ENCODE measurements at places on chromosomes 6 and 20. TPM values are rescaled to one million over a fixed set of nuclear protein-coding genes. Genes with fewer than 3 reads are reported as not detected.

DNA sequence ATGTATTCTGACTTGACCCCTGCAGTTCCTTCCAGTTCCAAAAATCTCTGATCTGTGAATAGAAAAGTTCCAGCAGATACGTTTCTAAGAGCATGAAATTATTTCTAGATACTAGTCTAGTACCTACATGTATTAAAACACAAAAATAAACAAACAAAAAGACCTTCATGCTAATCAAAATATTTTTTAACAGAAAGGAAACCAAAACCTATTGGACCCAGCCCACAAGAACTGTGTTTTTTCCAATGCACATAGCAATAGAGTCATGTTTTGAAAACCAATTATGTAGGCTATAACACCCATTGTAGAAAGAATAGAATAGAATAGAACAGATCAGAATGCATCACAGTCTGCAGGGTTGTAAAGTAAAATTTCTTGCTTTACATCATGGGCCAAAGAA is 158.6 kb upstream of the TNFAIP3 start:
- DNase-seq = no peak

- no peak for DNase-seq
Measured at GRCh38 chr20:45085289-45085688, 15.6 kb downstream of the KCNS1 start.

- no peak for DNase-seq
Measured at GRCh38 chr6:39905640-39905975, 28.7 kb downstream of the MOCS1 start.

DNA sequence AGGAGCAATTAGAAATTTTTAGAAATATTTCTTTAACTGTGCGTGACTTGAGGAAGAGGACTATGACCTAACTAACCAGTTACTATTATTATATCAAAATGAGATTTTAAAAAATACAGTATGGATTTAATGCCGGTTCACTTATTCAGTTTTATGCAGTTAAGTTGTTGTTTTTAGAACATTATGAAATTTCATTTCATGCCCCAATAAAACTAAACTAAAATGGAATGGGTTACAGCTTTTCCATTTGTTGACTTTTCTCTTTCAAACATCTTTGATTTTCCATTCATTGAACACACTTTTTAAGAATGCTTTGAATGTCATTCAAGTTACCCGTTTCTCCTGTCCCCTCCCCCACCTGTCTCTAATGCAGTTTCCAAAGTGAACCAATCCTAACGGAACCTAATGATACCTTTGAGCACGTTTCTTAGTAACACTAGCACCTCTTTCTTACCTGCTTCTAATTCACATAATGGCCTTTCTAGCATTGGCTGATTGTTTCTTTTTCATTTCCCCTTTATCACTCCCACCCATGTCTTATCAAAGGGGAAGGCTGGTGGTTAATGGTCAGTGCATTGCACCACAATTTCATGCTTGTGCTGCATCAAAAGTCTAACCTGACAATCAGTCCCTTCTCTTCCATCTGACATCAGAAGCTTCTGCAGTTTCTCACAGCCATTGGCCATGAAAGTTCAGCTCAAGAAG is 262.2 kb upstream of the TAB2 start:
- no peak for DNase-seq

DNA sequence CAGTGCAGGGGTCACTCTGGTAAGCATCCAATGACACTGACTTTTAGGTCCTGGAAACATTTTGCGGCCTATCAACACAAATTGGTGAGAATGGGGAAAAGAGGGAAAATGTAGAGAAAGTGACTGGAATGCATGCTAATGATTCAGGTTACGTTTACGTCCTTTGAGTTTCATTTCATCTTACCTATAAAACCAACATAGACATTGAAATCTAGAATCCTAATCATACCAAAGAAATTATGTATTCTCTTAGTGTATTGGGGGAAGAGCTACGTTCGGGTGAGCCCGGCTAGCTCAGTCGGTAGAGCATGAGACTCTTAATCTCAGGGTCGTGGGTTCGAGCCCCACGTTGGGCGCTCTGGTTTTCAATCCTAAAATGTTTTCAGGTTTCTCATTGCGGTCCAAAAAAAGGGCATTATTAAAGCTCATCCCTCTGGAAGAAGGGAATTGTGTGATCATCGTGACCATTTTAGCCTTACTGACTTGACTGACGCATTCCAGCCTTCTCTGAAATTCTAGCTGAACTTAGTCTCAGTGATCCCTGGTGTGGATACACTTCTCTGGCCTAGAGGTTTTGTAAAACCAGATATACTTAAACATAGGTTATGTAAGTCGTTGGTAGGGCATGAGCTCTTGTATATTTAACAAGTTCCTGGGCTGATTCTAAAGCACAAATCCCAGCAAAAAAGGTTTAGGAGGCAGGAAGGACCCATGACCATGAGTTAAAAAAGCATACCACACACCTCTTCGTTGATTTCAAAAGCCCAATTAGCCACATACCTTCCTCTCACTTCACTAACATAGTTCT is 18.3 kb downstream of the HMGN4 start:
- DNase-seq = peak; percentile 63

DNA sequence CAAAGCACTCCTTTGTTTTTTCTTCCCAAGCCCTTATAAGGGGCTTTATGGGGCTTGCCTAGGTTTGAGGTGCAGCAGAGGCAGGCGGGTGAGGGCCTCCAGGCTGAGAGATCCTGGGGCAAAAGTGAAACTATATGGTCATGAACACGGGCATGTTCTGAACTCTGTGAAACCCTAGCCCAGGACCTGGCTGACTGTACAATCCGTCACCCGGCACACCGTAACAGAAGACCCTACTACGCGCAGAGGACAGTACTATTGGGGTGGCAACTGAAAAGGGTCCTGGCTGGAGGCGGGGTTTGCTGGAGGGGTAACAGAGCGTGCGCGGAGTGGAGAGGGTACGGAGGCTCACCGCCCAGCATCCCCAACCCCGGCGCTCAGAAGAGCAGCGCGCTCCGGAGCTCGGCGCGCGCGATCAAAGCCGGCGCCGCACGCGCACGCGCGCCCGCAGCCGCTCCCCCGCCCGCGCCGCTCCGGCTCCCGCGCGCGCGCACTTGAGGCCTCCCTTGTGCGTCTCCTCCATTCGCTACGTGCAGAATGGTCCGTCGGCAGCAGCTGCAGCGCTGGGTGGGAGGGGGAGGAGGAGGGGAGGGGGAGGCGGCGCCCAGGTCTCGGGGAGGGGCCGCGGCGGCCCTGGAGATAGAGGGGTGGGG is 54.2 kb downstream of the MRPL14 start:
- DNase-seq = peak; percentile 88

DNA sequence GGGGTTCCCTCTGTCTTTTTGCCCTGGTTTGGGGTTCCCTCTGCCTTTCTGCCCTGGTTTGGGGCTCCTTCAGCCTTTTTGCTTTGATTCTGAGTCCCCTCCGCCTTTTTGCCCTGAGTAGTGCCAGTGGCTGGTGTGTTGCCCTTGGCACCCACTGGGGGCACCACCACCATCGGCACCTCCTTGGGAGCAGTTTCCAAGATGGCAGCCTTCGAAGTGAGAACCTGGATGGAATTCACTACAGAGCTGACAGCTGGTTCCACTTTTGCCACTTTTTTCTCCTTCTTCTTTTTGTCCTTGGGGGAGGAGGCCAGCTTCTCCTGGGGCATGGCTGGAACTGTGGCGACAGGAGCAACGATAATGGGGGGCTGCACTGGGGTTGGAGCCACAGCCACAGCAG is 22.2 kb downstream of the RRBP1 start:
- no peak for DNase-seq

DNA sequence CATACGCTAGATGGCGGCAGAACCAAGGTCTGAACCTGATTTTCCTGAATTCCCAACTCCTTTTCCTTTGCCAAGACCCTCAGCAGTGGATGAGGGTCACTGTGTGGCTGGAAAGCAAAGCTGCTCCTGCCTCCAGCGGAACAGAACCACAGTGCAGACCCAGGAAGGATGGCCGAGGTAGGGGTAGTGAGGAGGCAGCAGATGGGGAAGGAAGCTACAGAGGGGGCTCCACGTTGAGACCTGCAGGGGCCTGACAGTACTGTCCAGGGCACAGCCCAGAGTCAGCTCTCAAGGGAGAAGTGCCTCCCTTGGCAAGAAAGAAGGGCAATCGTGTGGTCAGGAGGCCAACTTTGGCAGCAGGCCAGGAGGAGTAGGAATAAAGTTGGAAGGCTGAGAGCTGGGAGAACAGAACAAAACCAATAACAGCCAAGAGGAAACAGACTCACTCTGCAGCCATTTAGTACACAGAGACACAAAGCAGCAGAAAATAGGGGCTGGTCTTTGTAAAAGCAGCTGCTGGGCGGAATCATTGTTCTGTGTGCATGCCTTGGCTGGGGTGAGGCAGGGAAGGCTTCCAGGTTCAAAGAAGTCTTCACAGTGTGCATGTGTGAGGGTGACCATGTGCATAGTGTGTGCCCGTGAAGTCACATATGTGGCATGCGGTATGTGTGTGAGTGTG is 3.1 kb downstream of the GABRR2 start:
- DNase-seq = no peak

Gene ENPP1
- 0.15 TPM for total RNA-seq

Gene SOBP
- total RNA-seq = 2.0 TPM

DNA sequence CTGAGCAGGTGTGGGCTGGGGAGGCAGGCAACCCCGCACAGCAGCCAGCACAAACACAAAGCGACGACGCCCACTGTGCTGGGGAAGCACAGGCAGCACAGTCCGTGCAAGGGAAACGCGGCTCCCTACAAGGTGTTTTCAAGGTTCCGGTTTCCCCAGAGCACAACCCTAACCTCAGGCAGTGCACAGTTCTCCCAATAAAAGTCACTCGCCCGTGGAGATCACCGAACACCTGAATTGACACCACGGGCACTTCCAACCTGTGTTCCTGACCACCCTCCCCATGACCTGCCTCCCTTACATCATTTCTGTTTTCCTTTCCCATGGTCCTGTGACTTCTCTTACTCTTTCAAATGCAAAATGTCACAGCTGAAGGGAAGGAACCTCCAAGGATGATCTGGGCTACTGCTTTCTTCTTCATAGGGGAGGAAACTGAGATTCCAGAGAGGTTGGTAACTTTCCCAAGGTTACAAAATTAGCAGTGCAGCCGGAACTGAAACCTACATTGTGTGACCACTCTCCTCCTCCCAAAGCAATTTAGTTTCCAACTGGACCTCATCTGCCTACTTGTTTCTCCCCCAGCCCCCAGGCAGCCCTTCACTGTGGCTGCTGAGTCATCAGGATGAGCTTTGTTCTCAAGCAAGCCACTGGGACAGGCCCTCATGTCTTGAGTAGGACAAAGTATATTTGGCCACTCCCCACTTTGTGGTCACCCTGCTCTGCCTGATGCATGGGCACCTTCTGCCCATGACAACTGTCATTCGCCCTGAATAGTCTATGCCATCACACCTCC is 125.3 kb downstream of the ATXN1 start:
- no peak for DNase-seq

- no peak for DNase-seq
Measured at GRCh38 chr6:56865081-56865875, 89.6 kb upstream of the BEND6 start.

Gene VTA1
- 42.3 TPM for total RNA-seq

Gene IRAK1BP1
- 3.0 TPM for total RNA-seq

GRCh38 chr20:50410343-50410742 is 99.8 kb upstream of the PTPN1 start:
- no peak for DNase-seq

Gene PRDM13
- 0.14 TPM for total RNA-seq

GRCh38 chr6:11224252-11224965 is 8.1 kb downstream of the NEDD9 start:
- DNase-seq = peak; percentile 89

Gene SGK2
- total RNA-seq = 0.26 TPM

- no peak for DNase-seq
Measured at GRCh38 chr6:82861121-82861520, 204.5 kb downstream of the UBE3D start.

DNA sequence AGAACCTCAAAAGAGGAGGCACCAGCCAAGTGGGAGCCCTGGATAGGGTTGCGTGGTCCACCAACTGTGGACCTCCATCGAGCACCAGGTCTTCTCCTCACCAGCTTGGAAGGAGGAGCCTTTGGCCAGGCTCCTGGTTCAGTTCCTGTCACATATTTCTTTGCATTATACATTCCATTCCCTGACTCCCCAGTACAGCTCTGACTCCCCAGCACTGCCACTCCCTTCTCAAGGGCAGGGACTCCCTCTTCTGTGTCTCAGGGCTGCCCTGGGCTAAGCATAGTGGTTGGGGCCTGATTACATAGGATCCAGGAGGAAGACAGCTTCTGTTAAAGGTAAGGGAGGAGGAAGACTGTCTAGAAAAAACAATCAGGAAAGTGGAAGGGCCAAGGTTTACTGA is 91.1 kb downstream of the MRPL14 start:
- DNase-seq = no peak

DNA sequence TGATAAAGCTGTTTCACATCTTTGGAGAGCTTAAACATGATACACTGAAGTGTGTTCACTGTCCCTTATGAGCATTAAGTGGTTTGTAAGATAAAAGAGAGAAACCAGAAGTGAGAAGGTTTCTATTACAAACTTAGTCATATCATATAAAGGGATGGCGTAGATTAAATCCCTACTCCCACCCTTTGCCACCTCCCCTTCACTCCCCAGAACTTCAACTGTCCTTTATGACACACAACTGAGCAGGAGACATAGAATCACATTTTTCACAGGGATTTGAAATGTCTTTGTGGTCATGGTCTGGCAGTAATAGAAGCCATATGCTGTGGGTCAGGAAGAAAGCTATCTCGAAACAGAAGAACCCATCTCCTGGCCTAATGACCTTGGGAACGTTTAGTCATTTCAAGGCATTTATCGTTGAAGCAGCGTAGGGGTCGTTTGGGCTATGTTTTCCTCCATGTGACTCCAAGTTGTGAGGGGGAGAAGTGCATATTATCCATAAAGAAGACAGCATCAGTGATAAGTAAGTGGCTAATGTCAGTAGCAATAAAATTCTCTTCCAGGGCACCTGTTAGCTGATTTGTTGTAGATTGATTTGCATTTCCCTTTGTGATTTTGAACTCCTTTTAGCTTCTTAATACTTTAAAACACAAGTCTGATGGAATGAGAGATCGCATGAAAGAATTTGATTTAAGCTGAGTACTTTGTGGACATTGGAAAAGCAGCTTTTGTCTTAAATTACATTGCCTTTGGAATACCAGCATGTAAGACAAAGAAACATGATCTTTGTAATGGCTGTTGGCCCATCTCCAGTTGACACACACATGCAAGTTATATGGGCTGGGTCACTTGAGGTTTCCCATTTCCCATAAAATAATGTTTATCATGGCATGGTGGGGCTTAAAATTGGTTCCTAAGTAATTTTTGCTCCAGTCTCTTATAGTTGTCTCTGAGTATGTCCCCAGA is 501.5 kb upstream of the FLRT3 start:
- DNase-seq = no peak

Gene TMC2
- total RNA-seq = not detected

Data from activated CD8-positive, alpha-beta memory T cell treated with anti-CD3 and anti-CD28 coated beads, Interleukin-2, amount 10 ng/mL, durations not matched to agents 7 days and 5 days (primary cell).